ACHN (cell line): ENCODE measurements at places on chromosomes 6 and 20.

DNA sequence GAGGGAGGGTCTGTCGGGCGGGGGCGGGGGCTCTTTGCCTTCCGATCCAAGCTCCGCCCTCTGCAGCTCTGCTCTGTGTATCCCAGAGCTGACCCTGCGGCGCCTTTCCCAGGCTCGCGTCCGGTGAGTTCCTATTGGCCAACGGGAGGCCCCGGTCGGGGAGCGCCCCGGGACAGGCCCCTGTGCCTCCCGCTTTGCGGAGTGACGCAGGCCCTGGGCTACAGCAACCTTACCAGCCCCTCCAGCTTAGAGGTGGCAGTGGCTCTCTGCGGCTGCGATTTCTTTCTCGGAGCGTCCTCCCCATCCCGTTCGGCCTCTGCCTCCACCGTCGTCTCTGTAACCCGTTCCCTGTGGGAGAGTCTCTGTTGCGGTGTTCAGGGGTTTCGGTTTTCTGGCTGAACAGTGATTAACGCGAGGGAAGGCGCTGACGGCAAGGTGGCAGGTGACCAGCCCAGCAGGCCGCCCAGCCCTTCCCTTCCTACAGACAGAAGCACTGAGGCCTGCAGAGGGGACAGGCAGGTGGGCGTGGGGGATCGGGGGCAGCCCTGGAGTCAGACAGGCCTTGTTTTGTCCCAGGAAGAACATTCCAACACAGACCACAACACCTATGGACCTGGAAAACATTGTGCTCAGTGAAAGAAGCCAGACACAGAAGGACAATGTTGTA, 18.1 kb upstream of the CEBPB start:
- peak; percentile 78 for DNase-seq

DNA sequence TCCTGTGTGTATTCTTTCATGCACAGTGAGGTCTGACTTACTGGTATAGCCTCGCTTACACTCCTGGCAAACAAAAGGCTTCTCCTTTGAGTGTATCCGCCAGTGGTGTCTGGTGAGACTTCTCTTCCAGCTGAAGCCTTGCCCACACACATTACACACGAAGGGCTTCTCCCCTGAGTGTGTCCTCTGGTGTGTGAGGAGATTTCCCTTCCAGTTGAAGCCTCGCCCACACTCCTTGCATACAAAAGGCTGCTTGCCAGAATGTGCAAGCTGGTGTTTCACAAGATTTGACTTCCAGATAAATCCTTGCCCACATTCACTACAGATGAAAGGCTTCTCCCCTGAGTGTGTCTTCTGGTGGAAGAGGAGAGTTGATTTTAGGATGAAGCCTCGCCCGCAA, 21.5 kb downstream of the ZNF337 start:
- no peak for DNase-seq

GRCh38 chr6:166297606-166298005, 10.6 kb downstream of the PRR18 start:
- DNase-seq = no peak

DNA sequence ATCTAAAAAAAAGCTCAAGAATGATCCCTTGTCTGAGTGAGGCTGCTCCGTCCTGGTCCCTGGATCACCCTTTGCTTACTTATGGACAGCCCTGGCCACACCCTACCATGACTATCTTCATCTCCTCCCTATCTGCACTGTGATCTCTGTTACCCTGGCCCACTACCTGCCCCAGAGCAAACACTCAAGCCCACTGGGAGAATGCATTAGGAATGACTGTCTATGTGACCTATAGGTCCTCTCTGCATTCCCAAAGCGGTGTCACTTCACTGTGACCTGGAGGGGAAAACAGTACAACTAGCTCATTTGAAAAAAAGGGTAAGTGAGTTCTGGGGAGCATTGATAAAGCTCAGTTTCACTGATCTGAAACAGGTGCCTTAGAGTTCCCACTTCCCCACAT, 86.4 kb upstream of the FOXP4 start:
- DNase-seq = no peak

- peak; percentile 65 for DNase-seq
Measured at GRCh38 chr20:45011108-45011526, 44.8 kb downstream of the STK4 start.

DNA sequence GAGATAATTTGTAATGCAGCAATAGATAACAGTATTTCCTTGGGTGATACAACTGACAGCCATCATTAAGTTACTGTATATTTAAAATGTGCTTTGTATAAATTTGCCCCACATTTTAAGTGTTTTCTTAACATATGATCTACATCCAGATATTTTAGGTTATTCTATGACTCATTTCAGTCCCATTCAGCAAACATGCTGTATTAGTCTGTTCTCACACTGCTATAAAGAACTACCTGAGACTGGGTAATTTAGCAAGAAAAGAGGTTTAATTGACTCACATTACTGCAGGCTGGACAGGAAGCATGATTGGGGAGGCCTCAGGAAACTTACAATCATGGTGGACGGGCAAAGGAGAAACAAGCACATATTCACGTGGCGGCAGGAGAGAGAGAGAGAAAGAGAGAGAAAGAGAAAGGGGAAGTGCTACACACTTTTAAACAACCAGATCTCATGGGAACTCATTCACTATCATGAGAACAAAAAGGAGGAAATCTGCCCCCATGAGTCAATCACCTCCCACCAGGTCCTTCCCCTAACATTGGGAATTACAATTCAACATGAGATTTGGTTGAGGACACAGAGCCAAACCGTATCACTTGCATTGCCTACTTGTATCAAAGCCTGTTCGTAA, 9.6 kb upstream of the CHD6 start:
- no peak for DNase-seq
